ENCODE measurements at places on chromosomes 2 and 18. TPM values are rescaled to one million over a fixed set of nuclear protein-coding genes. Genes with fewer than 3 reads are reported as not detected.

GRCh38 chr2:143905587-143905986 lies 614.3 kb downstream of the ZEB2 start:
- DNase-seq, result no peak

DNA sequence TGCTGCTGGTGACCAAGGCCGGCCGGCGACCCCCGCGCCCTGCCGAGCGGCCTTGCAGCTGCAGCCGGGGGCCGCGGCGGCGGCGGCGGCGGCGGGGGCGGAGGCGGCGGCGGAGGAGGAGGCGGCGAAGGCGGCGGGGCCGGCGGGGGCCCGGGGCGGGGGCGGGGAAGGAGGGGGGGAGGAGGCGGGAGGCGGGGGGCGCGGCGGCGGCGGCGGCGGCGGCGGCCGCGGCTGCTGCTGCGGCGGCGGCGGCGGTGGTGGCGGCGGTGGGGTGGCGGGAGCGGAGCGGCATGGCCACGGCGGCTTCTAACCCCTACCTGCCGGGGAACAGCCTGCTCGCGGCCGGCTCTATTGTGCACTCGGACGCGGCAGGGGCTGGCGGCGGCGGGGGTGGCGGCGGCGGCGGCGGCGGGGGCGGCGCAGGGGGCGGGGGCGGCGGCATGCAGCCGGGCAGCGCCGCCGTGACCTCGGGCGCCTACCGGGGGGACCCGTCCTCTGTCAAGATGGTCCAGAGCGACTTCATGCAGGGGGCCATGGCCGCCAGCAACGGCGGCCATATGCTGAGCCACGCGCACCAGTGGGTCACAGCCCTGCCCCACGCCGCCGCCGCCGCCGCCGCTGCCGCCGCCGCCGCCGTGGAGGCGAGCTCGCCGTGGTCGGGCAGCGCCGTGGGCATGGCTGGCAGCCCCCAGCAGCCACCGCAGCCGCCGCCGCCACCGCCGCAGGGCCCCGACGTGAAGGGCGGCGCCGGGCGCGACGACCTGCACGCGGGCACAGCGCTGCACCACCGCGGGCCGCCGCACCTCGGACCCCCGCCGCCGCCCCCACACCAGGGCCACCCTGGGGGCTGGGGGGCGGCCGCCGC lies 1.5 kb downstream of the POU3F3 start:
- DNase-seq, result no peak

- DNase-seq, result no peak
These were observed 594.9 kb upstream of the ID2 start for GRCh38 chr2:8086796-8087479.

DNA sequence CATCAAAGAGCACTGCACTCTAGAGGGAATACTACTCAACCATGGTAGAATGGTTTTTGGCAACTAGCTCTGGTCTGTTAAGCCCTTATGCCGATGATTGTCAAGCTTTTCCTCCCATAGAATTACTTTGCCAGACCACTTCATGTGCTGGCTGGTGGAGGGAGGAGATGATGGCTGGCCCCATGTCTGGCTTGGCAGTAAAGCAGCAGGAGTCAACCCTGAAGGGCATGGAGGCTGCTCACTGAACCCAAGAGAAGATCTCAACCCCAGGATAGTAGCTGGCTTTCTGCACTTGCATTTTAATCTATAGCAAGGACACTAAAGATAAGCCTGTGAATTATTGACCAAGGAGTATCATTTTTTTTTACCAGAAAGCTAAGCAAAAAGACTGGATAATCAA lies 309.9 kb downstream of the PIEZO2 start:
- no peak for DNase-seq

- DNase-seq, result no peak
These were observed 38.2 kb downstream of the NHEJ1 start for GRCh38 chr2:219122202-219122980.

Gene SLC38A11
- not detected for total RNA-seq

Gene PTPRN
- total RNA-seq, result 2.5 TPM
